ENCODE measurements at places on chromosomes 1 and 21.

- no peak for DNase-seq
Measured at GRCh38 chr21:45615145-45615711, 28.3 kb upstream of the PCBP3 start.

DNA sequence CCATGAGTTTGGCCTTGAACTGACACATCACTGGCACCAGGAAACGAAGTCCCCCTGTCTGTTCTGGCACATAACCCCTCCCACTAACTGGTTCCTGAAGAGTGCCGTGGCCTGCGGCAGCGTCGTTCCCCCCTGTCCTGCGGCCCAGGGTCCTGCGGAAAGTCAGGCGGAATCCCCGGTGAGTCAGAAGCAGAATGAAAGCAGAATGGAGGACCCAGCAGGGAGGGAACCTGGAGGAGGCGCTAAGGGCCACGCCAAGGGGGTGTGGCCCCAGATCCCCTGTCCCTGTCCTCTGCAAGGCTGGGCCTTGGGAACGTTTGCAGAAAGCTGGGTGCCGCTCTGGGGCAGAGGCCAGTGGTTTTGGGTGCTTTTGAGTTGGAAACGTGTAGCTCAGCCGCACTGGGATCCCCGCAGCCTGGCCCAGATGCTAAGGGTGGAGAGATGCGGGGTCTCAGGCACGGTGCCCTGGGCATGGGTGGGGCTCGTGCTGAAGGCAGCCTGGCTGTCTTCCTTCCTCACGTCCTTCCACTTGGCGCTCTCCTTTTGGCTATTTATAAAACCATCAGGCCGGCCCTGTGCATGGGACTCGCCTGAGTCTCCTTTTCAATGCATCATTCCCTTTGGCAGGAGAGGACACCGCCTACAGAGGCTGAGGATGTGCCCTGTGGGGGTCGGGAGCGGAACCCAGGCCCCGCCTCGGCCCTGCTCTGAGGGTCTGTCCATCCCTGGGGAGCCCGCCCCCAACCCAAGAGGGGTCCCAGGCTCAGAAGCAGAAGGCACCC is 36.2 kb downstream of the TP73 start:
- no peak for DNase-seq

- DNase-seq: no peak
Measured at GRCh38 chr1:166221316-166221715, 54.5 kb upstream of the FAM78B start.

- DNase-seq: no peak
Measured at GRCh38 chr1:205942631-205943159, 561 bp downstream of the SLC26A9 start.

DNA sequence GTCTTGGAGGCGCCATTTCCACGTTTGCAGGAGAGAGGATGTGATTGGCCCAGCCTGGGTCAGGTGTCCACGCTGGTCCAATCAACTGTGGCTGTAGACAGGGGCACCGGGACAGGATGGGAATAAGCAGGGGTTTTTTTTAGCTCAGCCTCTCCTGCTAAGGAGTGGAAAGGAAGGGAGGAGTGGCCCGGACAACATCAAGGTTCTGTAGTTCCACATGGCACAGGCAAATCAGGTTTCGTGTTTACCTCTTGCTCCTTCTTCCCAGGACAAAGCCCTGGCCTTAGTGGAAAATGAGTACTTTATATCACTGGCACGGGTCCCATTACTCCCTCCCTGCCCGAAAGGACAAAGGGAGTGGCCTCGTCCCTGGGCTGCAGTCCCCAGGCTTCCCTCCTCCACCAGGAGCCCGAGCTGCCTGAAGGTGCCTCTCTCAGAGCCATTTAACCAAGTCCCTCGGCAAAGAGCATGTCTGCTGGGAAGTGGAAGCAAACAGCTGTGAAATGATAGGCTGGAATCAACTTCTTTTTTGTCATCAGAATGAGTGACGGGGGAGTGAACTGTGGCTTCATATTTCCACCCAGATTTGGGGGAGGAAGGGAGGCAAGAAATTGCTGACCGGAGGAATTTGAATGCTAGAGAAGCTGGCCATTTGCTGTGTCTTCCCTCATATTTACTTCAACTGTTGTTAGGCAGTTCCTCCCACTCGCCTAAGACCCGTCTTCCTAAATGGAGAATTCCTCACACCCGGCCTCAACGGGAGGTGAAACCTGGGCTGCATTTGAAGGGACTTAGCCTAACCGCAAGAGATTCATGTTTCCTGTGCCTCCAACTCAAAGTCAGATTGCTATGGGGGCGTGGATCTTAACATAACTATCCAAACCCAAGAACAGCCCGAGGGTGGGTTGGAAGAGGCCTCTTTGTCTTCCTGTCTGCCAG is 84.9 kb upstream of the SLC44A3 start:
- no peak for DNase-seq

- no peak for DNase-seq
Measured at GRCh38 chr1:28928314-28928941, 14.1 kb downstream of the EPB41 start.

GRCh38 chr1:19762175-19762779 is 37.4 kb downstream of the TMCO4 start:
- peak; percentile 8 for DNase-seq

GRCh38 chr1:11955221-11955620 is 20.7 kb downstream of the PLOD1 start:
- DNase-seq: no peak

DNA sequence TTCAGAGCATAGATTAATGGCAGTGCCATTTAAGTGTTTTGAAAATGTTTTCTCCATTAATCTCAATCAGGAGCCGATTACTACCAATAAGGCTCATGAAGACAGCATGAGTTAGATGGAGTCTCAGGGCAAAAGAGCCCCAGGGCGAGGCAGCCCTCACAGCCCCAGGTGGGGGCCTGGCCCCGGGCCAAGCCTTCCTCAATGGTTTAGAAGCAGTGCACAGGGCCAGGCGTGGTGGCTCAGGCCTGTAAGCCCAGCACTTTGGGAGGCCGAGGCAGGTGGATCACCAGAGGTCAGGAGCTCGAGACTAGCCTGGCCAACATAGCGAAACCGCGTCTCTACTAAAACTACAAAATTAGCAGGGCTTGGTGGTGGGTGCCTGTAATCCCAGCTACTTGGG is 348.1 kb upstream of the VAMP3 start:
- no peak for DNase-seq

- DNase-seq: no peak
Measured at GRCh38 chr1:58883888-58884482, 100.1 kb upstream of the JUN start.

GRCh38 chr1:224497714-224498573 is 63.3 kb upstream of the WDR26 start:
- DNase-seq: peak; percentile 49

DNA sequence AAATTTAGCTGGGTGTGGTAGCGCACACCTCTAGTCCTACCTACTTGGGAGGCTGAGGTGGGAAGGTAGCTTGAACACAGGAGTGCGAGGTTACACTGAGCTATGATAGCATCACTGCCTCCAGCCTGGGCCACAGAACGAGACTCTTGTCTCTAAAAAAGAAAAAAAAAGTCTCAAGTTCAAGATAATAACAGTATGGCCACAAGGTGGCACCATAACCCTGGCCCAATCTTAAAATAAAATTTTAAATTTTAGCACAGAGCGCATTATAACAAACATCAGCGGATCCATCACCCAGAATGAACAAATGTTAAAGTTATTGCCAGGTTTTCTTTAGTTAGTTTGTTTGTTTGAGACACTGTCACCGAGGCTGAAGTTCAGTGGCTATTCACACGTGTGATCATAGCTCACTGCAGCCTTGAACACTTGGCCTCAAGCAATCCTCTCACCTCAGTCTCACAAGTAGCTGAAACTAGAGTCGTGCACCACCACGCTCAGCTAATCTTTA is 2.9 kb upstream of the HTR6 start:
- DNase-seq: no peak

DNA sequence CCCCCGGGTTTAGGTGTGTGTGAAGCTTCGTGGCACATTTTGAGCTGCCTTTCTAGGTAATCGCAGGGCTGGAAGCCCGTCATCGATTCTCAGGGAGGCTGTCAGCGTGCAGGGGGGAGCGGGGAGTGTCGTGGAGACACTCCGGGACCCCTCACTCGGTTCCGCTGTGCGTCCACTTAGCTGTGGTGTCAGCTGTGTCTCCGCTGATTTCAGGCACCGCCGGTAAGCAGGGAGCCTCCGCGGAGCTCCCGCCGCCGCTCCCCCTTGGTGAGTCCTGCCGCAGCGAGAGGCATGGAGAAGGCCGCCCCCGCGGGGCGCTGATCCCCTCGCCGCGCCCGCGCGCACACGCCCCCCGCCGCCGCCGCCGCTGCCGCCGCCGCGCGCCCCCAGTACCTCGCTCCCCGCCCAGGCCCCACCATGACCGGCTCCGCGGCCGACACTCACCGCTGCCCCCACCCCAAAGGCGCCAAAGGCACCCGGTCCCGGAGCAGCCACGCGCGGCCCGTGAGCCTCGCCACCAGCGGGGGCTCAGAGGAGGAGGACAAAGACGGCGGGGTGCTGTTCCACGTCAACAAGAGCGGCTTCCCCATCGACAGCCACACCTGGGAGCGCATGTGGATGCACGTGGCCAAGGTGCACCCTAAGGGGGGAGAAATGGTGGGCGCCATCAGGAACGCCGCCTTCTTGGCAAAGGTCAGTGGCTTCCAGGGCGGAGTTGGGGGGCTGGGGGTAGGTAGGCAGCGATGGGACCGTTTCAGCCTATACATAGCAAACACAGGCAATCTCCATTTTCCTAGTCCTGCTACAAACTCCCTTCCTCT is 995 bp downstream of the VASH2 start:
- no peak for DNase-seq

- DNase-seq: no peak
Measured at GRCh38 chr1:111961016-111961415, 28.5 kb downstream of the KCND3 start.

DNA sequence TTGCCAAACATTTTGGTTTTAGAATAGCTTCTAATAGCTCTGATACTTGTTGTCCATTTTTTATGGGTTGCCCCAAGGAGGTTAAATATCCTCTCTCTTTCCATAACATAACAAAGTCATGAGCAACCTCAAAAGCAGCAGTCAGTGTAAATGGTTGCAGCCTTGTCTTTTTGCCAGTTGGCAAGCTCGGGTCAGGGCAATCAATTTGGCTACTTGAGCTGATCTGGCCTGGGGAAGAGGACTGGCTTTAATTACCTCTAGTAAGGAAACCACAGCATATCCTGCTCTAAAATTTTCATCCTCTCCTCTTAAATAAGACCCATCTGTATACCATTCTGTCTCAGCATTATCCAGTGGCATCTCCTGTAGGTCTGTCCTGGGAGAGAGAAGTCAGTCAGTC is 21.2 kb upstream of the FMO4 start:
- no peak for DNase-seq

- DNase-seq: no peak
Measured at GRCh38 chr1:177164380-177165068, at the start of gene ASTN1. Gene ASTN1, minus strand, starts transcription at chr1:177164712. Its CDS starts 36 bp downstream, at chr1:177164676.

DNA sequence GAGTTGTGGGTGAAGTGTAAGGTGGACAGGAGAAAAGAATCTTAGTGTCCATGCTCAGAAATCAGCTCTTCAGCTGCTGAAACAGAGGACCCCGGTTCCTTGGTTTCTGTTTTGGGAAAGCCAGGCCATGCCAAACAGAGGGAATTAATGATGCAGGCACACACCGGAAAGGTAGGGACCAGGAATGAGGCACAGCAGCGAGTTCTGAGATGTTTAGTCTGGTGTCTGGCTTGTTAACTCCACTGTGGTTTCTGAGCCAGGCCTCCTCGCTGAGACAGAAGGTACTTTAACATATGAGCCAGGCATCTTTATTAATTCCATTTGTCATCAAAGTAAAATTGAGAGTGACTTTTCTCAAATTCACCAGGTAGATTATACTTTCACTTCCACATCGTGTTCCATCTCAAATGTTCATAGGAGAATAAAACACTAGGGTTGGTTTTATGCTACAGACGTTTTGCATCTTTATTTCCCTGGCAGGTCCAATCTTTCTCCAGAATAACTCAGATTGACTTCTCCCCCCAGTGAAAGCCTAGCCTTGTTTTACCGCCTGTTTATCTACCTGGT is 23.5 kb downstream of the LRRC8D start:
- no peak for DNase-seq

GRCh38 chr1:165364568-165365133 is 8.1 kb upstream of the LMX1A start:
- no peak for DNase-seq

- DNase-seq: peak; percentile 35
Measured at GRCh38 chr21:17554679-17555465, 42.0 kb downstream of the CXADR start.

- DNase-seq: no peak
Measured at GRCh38 chr1:220438741-220439140, 89.2 kb upstream of the MARK1 start.

DNA sequence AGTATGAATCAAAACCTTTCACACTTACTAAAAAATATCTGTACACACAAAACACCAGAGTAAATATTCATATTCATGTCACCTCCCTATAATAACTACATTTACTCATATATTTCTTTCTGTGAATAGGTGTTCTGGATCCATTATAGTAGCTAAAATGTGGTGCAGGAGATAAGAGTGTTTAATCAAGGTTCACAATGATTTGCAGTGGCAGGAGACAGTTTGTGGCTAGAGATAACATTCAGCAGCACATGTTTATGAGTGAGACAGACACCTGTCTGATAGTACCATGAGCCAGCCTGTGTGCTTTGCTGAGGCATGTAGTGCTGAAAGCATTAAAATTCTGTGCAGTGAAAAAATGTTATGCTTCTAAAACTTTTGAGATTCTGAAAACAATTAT is 410.3 kb downstream of the SRGAP2C start:
- no peak for DNase-seq

GRCh38 chr1:8381618-8382017 is 63.7 kb downstream of the SLC45A1 start:
- no peak for DNase-seq

DNA sequence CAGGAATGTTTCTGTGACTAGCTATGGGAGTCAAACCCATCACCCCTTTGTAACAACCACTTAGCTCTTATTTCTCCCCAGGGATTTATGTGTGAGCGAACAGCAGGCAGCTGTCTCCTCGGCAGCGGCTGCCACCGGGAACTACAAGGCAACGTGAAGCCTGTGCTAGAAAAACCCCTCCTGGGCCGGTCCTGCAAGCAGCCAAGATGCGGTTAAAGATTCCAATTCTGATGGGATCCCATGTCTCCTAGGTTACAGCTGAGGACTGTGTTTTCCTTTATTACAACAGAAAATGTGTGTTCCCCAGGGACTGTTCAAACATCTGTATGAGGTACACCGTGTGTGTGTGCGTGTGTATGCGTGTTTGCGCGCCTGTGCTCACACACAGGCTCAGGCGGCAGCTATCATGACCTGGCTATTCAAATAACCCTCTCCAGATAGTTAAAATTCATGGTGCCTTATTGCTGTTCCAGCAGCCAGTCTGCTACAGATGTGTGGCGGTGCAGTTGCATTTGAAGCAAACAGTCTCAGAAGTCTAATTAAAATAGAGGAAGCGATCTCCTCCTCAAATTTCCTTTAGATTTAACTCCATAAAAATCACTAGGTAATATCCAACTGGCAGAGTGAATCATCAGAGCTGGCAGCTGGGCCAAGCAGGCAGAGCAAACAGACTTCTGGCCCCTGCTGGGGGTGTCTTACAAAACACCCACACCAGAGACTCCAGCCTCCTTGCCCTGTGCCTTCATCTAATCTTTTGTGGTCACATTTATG is 68.0 kb downstream of the LMX1A start:
- DNase-seq: no peak

GRCh38 chr21:31184459-31184858 is 146.2 kb upstream of the KRTAP19-8 start:
- DNase-seq: no peak
